ENCODE measurements at places on chromosomes 7 and 10.

DNA sequence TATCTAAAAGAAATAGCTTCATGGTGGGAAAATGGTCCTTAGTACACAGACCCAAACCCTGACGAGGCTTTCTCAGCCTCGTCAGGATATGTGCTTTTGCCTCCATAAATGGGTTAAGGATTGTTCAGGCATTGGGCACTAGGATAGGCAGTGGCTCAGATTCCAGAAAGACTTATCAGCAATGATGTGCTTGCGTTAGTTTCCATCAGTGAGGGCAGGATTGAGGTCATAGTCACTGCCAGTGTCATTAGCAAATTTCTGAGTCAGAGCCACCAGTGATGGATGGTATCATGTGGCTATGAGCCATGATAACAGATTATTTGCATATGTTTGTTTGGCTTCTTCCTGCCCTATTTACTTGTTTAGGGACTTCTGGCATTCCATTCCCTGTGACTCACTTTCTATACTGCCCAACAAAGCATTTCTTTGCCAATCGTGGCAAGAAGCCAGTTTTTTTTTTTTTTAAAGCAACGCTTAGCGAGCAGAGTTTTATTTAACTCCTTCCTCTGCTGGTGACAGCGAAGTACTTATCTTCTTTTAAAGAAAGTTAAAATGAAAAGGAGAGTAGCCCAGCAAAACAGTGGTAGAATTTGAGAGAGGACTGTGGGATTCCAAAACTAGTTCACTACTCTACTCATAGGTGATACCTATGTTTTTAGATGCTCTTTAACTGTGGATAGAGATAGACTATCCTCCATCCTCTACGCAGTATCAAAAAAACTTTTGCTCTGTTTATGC is 44.4 kb downstream of the MYPN start:
- no peak for DNase-seq

DNA sequence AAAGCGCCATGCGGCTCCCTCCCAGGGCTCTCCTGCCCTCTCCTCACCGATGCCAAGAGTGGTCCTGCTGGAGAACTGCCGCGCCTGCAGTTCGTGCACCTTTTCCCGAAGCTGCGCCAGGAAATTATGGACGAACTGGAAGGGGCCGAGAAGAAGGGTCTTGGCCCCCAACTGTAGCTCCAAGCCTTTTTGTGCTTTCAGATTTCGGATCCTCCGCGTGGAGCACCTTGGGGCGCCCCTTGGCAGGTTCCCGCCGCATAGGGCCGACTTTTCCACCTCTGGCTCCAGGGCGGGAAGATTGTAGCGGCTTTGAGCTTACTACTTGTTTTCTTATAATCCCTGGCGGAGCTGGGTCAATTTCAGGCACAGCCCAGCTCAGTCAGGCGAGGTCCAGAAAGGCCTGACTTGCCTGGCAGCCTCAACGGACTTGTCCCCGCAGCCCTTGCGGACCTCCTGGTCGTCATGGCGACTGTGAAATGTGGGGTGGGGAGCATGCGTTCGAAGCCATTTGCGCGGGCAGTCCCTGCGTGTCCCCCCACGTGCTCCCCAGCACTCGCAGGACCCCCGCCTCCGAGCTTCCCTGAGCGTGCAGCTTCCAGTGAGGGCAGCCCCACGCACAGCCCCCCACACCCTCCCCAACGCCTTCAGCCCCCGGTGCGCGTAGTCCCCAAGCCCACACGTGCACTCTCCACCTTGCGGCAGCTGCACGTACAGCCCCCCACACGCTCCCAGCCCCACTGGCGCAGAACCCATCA is 129.9 kb downstream of the KBTBD2 start:
- DNase-seq = no peak

DNA sequence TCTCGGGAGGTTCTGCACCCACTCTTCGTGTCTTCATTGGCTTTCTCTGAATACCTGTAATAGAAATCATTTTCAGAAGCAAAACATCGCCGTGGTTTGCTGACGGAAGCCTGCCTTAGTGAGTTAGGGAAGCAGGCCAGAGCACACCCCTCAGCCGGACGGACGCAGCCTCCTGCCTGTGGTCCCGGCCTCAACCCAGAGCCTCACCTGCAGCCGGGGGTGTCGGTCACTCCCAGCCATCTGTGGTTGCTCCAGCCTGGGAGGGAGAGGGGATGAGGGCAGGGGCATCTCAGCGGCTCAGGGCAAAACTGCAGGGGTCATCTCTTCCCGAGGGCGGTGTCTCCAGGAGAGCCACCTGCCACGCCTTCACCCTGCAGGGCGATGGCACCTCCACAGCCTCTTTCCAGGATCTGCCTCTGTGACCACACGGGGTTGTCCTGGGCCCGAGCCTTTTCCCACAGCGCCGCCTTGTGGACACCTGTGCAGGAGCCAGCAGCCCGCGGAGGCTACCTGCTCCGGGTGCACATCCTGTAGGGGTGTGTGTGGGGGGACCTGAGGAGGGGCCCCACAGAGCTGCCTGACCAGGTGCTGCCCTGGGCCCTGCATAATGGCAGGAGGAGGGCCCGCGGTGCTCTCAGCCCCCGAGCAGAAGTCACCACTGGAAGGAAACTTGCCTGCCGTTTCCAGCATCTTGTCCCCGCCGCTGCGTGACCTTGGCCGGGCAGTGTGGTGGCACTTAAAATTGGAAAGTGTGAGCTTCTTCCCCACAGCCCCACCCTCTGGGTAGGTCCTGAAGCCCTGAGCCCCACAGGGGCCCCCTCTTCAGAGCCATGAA is 21.6 kb upstream of the AP5Z1 start:
- DNase-seq = no peak

GRCh38 chr10:119724593-119725516 is 995 bp upstream of the INPP5F start:
- peak; percentile 32 for DNase-seq

DNA sequence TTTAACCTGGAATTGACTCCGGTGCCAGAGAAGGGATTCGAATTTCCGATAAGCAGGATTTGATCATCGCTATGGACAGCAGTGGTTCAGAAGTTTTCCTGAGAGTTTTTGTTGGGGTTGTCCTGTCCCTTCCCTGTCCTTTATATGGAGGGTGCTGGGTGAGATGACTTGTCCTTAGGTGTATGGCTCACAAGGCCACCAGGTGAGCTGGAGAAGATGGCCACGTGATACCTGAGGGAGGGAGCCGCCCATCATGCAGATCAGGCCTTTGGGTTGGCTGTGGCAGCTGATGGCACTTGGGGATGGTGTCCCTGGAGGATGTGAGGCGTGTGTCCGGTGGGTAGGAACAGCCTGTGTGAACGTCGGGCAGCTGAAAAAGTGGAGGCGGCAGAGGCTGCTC is 187.7 kb downstream of the PTPN20 start:
- no peak for DNase-seq

DNA sequence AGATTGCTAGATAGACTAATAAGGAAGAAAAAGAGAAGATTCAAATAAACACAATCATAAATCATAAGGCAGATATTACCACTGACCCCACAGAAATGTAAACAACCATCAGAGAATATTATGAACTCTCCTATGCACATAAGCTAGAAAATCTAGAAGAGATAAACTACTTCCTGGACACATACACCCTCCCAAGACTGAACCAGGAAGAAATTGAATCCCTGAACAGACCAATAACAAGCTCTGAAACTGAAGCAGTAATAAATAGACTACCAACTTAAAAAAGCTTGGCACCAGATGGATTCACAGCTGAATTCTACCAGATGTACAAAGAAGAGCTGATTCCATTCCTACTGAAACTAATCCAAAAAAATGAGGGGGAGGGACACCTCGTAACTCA is 24.5 kb upstream of the STARD3NL start:
- no peak for DNase-seq

- no peak for DNase-seq
Measured at GRCh38 chr10:29616542-29616941, 18.2 kb downstream of the SVIL start.

DNA sequence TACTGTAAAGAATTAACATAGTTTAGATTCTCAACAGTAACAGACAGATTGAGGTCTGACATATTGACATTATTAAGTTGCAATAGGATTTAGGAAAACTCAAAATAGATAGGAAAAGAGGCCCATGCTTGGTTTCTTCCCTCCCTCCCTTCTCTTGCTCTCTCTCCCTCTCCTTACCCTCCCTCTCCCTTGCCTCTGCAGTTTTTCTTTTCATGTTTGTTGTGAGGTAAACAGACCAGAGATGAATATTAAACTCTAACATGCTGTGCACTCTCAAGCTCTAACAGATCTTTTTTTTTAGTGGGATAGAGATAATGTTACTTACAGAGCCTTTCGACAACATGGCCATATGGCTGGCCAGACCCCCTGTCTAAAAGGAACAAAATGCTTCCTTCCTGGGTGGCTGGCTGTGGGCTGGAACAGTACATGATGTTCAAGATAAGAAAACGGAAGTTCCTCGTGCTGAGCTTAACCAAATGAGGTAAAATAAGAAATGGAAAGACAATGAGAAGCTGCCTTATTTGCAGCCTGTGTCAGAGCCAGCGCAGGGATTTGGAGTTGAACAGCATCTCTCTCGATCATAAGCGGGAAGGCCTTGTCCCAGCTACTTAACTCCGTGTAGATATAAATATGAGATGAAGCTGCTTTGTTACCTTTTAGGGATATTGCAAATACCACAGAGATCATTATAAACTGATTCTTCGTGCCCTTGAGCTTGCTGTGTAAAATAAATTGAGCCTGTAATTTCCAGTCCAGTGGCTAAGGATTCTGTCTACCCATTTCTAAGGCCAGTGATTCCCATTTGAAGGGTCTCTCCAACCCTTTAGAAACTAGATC is 391.9 kb upstream of the NPVF start:
- no peak for DNase-seq

DNA sequence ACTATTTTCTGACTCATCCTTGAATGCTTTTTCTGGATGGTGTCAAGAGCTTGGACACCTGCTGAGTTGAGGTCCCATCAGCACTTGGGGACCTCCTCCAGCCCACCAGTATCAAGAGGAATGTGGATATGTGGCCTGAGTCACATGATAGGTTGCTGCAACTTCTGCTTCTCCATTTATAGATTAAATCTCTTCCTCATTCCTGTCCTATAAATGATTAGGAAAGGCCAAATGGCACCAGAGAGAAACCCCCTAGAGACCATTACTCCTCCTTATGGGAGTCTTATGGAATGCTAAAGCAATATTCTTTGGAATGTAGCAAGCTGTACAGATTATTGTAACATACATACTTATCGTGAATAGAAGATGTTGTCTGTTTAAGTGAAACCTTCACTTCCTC is 85.6 kb downstream of the NEUROD6 start:
- DNase-seq = no peak

DNA sequence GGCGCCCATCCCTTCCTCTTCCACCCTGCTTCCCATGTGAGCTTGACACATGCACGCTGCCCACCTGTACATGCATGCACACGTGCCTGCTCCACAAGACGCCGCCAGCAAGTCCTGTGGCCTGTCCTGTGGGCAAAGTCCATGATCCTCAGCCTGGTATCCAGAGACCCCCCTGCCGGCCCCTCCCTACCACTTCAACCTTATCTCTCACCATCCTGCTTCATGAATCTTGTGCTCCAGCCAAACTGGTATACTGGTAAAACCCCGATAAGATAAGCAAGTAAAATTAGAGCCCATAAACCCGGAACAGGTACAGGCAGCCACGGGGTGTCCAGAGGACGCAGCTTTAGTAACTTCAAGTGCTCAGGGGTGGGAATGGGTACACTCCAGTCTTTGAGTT is 11.8 kb upstream of the TBXAS1 start:
- DNase-seq = no peak

GRCh38 chr10:85674851-85675250 is 691.7 kb downstream of the GRID1 start:
- DNase-seq = no peak

DNA sequence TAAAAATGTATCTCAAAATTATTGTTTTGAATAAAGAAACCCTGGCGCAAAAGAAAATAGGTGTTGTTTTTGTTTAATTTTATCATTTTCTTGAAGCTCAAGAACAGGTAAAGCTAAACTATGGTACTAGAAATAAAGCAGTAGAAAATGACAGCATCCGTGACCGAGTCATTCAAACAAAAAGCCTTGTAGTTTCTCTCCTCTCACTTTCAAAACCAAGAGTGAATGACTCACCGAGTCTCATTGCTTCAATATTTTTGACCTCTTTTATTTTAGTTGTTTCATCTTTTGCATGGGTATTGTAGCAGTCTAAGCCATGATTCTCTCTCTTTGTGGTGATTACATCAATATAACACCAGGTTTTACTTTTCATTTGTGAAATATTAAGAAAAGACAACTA is 396.5 kb downstream of the POM121L12 start:
- DNase-seq = no peak

DNA sequence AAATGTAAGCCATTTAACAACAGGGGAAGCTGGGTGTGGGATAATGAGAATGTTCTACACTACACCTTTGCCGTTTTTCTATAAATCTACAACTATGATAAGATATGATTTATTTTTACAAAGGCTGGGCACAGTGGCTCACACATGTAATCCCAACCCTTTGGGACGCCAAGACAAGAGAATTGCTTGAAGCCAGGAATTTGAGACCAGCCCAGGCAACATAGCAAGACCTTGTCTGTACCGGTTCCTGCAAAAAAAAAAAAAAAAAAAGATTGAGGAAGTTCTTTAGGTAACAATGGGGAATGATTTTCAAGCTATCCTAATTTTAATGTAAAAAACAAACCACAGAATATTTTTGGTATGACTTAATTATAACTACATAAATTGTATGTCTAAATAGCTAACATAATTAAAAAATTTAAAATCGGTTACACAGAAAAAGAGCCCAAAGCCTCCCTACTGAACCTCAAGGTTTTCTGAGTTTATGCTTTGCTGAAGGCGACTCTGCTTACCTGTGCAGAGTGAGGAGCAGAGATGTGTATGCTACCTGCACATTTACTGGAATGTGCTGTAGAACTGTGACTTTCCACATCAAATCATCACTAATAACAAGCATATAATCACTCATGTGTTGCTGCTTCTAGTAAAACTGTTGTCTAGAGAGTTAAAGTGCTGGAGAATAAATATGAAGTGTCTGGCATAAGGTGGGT is 163.4 kb downstream of the ATE1 start:
- DNase-seq = no peak

DNA sequence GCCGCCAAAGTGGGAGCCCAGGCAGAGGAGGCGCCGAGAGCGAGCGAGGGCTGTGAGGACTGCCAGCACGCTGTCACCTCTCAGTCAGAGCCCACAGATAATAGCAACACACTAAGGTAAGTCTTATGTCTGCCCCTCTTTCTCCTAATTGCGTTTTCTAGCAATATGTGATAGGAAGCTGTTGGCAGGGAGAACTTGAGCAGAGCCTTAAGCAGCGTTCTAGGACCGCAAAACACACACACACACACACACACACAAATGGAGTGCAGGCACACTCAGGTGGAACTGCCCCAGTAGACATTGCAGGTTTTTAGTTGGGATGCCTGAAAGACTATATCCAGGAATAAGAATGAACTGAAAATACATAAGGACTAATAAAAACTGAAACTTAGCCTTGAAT is 1188.5 kb downstream of the NXPH1 start:
- no peak for DNase-seq
